ENCODE measurements at places on chromosomes 11 and 22.

GRCh38 chr22:49509016-49509415 lies 318.7 kb downstream of the BRD1 start:
- no peaks in the 10 kb centered on the region for H3K36me3 ChIP-seq
- DNase-seq: no peak
- no peak overlapping the region for H3K27ac ChIP-seq
- H3K27me3 ChIP-seq: no peaks in the 10 kb centered on the region
- H3K4me1 ChIP-seq: no peaks in the 10 kb centered on the region

GRCh38 chr11:101617735-101618332 lies 34.0 kb upstream of the TRPC6 start:
- H3K4me1 ChIP-seq: no peaks in the 10 kb centered on the region
- H3K36me3 ChIP-seq: no peaks in the 10 kb centered on the region
- no peak overlapping the region for H3K4me3 ChIP-seq
- H3K27ac ChIP-seq: no peak overlapping the region

DNA sequence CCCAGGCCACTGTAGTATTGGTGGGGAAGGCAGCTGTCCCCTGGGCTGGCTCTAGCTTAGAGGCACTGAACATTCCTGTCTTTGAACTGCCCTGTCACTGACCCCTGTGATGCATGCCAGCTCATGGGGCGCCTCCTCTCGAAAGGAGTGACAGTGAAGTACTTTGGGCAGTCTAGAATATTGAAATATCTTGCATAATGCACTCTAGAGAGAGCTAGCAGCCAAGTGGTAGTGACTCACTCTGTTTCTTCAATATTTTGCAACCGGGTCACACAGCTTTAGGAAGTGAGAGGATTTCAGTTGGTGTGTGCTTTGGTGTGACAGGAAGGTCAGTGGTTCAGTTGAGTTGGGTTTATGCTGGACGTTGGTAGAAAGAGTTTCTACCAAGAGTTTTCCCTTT lies 35.5 kb upstream of the ST14 start:
- H3K36me3 ChIP-seq: peaks cover 38% of the 10 kb centered on the region
- peaks cover 12% of the 10 kb centered on the region for H3K4me1 ChIP-seq
- H3K27ac ChIP-seq: peak overlapping the region; percentile 57
- no peaks in the 10 kb centered on the region for H3K27me3 ChIP-seq
- peak; percentile 95 for DNase-seq
- H3K4me3 ChIP-seq: no peak overlapping the region

DNA sequence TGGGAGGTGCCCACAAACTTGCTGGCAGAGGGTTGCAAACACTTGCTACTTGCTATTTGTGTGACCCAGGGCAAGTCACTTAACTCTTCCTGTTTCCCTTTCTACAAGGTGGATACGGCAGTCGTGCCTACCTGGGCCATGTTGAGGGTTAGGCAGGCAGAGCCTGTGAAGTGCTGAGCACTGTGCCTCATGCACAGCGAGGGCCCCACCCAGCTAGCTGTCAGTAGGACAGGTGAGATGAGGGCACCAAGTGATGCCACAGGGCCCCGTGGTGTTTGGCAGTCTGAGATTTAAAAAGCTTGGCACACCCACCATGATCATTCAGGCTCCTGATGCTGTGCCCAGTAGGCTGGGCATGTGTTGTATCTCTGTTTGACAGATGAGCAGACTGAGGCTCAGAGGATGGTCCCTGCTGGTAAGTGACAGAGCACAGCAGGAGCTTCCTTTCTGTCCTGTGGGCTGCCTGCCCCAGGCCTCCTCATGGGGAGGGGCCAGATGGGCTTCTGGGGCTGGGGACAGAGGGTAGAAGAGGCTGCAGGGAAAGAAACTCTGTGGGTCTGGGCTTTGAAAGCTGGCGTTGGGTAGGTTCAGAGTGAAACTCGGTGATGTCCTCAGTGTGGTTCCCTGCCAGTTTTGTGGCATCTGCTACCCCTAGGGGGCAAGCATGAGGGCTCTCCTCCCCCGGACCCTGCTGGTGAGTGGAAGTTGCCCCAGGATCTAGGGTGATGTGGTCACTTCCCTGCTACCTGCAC lies 59.3 kb downstream of the TSPAN18 start:
- peaks cover 44% of the 10 kb centered on the region for H3K27me3 ChIP-seq
- DNase-seq: no peak
- no peak overlapping the region for H3K27ac ChIP-seq
- no peaks in the 10 kb centered on the region for H3K36me3 ChIP-seq
- H3K4me3 ChIP-seq: no peak overlapping the region

- H3K27me3 ChIP-seq: no peaks in the 10 kb centered on the region
- peak; percentile 78 for DNase-seq
- H3K27ac ChIP-seq: peak overlapping the region; percentile 62
- H3K4me1 ChIP-seq: peaks cover 11% of the 10 kb centered on the region
- peak overlapping the region; percentile 100 for H3K4me3 ChIP-seq
Observed at GRCh38 chr11:111977146-111978027, 40.2 kb downstream of the DIXDC1 start.

- no peaks in the 10 kb centered on the region for H3K27me3 ChIP-seq
- no peak for DNase-seq
- no peak overlapping the region for H3K4me3 ChIP-seq
- H3K27ac ChIP-seq: no peak overlapping the region
- H3K4me1 ChIP-seq: peaks cover 17% of the 10 kb centered on the region
- H3K36me3 ChIP-seq: 0 out of 2 replicates have a peak, but pooled peaks cover 5% of the 10 kb centered on the region
Observed at GRCh38 chr11:110097459-110098012, 4.3 kb downstream of the ZC3H12C start.

GRCh38 chr11:123318623-123319022 lies 111.4 kb upstream of the GRAMD1B start:
- H3K36me3 ChIP-seq: no peaks in the 10 kb centered on the region
- H3K4me1 ChIP-seq: no peaks in the 10 kb centered on the region
- DNase-seq: no peak
- H3K27ac ChIP-seq: no peak overlapping the region

DNA sequence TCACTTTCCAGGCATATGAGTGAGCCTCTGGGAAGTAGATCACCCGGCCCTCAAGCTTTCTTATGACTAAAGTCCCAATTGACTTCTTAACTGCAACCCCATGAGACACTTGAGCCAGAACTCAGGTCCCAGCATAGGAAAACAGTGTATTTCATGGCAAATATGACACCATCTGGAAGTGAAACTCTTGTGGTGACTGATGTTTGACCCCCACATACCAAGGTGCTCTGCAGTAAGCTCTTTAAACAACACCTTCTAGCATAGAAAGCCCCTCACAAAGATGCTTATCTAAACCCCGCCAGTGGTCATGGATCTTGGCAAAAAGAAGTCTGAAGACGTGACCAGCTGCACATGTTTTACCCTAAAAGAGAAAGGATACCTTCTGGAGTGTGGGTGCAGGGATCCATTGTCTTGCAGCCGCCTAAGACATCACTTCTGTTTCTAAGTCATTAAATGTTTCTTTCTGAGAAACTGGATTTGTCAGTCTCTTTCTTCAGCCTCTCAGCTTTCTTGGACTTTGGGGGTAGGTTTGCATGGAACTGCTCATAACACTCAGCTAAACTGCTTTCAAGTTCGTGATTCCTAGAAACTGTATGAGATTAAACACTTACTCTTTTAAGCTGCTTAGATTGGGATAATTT lies 7.4 kb upstream of the PELI3 start:
- no peak overlapping the region for H3K27ac ChIP-seq
- no peak overlapping the region for H3K4me3 ChIP-seq
- DNase-seq: no peak

DNA sequence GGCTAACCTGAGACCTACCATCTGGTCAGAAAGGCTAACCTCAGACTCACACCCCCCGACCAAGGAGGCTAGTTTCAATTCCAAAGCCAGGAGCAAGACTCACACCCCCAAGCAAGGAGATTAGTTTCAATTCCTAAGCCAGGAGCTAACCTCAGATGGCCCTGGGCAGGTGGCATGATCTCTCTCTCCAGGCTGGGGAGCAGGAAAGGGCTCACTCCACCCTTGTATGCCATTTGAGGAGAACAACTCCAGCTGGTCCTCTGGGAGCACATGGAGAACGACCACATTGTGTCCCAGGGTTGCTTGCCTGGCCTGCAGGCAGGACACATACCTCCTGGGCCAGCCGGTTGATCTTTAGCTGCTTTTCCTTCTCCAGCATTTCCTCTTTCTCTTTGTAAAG lies 32.6 kb downstream of the USH1C start:
- peaks cover 8% of the 10 kb centered on the region for H3K27me3 ChIP-seq
- no peaks in the 10 kb centered on the region for H3K4me1 ChIP-seq
- no peak for DNase-seq
- H3K36me3 ChIP-seq: no peaks in the 10 kb centered on the region
- H3K4me3 ChIP-seq: no peak overlapping the region

- H3K36me3 ChIP-seq: no peaks in the 10 kb centered on the region
- H3K4me3 ChIP-seq: no peak overlapping the region
- DNase-seq: no peak
- H3K27ac ChIP-seq: no peak overlapping the region
- H3K4me1 ChIP-seq: no peaks in the 10 kb centered on the region
Observed at GRCh38 chr11:71097506-71098240, 154.7 kb downstream of the SHANK2 start.

- H3K36me3 ChIP-seq: no peaks in the 10 kb centered on the region
- no peak overlapping the region for H3K27ac ChIP-seq
- H3K4me3 ChIP-seq: no peak overlapping the region
Observed at GRCh38 chr11:125136001-125136400, 24.6 kb upstream of the TMEM218 start.

DNA sequence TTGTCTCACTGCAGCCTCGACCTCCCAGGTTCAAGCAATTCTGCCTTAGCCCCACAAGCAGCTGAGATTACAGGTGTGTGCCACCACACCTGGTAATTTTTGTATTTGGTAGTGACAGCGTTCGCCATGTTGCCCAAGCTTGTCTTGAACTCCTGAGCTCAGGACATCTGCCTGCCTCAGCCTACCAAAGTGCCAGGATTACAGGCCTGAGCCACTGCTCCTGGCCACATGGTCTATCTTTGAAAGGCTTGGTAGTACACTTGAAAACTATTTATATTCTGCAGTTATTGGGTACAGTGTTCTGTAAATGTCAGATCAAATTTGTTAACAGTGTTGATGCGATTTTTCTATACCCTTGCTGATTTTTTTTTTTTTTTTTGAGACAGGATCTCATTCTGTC lies 9.5 kb downstream of the CRYBA4 start:
- no peaks in the 10 kb centered on the region for H3K36me3 ChIP-seq
- no peaks in the 10 kb centered on the region for H3K4me1 ChIP-seq
- DNase-seq: no peak

- peaks cover 12% of the 10 kb centered on the region for H3K27me3 ChIP-seq
- DNase-seq: peak; percentile 11
- no peaks in the 10 kb centered on the region for H3K4me1 ChIP-seq
- H3K36me3 ChIP-seq: no peaks in the 10 kb centered on the region
- no peak overlapping the region for H3K27ac ChIP-seq
Observed at GRCh38 chr22:44392446-44392921, 79.7 kb upstream of the SHISAL1 start.

DNA sequence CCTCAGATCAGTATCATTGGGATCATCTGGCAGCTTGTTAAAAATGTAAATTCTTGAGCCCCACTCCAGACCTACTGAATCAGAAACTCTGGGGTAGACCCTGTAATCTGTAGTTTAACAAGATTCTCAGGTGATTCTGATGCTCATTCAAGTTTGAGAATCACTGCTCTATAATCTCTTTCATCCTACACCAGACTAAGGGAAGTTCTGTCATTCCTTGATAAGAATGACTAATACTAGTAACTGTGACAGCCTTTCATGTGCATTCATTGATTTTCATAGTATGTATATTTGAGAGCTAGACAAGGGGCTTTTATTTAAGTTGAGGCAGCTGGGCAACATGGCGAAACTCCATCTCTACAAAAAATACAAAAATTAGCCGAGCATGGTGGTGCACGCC lies 30.0 kb downstream of the NAT10 start:
- H3K36me3 ChIP-seq: peaks cover 46% of the 10 kb centered on the region
- no peak overlapping the region for H3K27ac ChIP-seq
- no peak overlapping the region for H3K4me3 ChIP-seq
- DNase-seq: no peak

- no peak overlapping the region for H3K4me3 ChIP-seq
- H3K36me3 ChIP-seq: no peaks in the 10 kb centered on the region
- H3K4me1 ChIP-seq: no peaks in the 10 kb centered on the region
- H3K27me3 ChIP-seq: peaks cover 44% of the 10 kb centered on the region
Observed at GRCh38 chr11:2713094-2713493, 13.3 kb upstream of the KCNQ1OT1 start.

GRCh38 chr11:130445788-130446187 lies 2.7 kb upstream of the ADAMTS15 start:
- H3K36me3 ChIP-seq: no peaks in the 10 kb centered on the region
- H3K27me3 ChIP-seq: no peaks in the 10 kb centered on the region
- no peak overlapping the region for H3K27ac ChIP-seq
- no peak for DNase-seq
- peaks cover 18% of the 10 kb centered on the region for H3K4me1 ChIP-seq

GRCh38 chr11:123738374-123738773 lies 3.1 kb downstream of the ZNF202 start:
- H3K4me1 ChIP-seq: peaks cover 19% of the 10 kb centered on the region
- no peaks in the 10 kb centered on the region for H3K27me3 ChIP-seq
- no peaks in the 10 kb centered on the region for H3K36me3 ChIP-seq
- H3K27ac ChIP-seq: no peak overlapping the region

GRCh38 chr11:133576351-133576750 lies 44.0 kb upstream of the OPCML start:
- no peaks in the 10 kb centered on the region for H3K4me1 ChIP-seq
- no peak overlapping the region for H3K27ac ChIP-seq
- H3K4me3 ChIP-seq: no peak overlapping the region
- H3K36me3 ChIP-seq: no peaks in the 10 kb centered on the region

Data from GM23248 (cell line).